NCI-H187 treated with DMSO at 0.1 percent for 48 hours (cell line): ENCODE measurements at places on chromosomes 3 and 15.

DNA sequence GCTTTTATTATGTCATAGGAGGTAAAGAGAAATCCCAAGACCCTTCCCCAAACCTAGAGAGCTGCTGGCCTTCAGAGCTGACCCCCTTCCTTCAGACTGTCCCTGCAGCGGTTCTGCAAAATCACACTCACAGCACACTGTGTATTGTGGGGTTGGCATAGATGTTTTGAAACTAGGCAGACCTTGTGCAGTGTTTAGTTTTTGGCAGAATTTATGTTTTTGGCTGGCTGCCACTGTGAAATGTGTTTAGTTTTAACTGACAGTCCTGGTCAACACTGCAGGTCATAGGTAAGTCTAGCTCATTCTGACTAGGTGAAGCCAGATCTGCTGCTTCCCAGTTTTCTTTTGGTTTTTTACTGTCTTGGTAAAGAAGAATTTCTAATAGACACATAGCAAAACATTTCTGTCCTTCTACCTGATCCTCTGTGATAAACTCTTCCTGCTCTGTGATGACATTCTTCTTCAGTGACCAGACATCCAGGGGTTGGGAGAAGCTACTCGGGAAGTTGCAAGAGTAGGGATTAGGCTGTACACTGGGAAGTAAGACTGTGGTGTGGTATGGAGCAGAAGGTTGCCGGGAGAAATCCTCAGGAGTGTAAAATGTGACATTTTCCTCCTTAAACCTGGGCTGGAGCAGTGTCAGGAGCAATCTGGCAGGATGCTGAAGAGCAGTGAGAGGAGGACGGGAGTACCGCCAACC, 209.6 kb upstream of the MCTP2 start:
- no peak for DNase-seq

GRCh38 chr3:196440696-196441095, 8.5 kb upstream of the UBXN7 start:
- DNase-seq, result no peak

DNA sequence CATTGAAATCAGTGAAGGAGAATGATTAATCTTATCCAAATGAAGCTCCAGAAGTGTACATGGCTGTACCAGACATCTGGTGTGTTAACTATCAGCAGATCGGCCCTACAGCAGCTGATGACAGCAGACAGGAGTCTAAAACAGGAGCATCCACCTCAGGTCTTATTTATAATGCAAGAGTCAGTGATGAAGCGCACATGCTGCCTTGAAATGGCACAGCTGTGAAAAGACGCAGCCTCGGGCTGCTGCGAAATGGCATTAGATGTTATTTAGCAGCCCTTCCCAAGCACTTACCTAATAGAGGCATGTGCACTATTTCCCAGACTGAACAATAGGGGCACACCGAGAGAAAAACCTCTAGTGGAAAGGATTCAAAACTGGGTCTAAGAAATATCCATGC, 472.3 kb upstream of the CBLB start:
- no peak for DNase-seq

DNA sequence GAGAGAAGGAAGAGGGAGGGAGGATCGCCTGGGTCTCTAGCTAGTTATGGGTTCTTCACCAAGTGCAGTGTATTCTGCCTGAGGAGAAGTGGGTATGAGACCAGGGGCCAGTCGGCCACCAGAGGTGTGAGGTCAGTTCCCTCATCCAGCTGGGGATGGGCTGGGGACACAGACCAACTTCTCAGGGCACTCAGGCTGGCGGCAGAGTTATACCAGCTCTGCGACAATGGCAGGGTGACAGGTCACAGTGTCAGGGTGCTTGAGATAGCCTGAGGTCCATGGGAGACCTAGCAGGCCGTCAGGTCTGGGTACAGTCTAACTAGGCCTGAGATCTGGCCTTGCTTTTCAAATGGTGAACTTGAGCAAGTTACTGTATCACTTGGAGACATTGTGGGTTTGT, 31.4 kb upstream of the PLXNA1 start:
- no peak for DNase-seq

GRCh38 chr15:69025320-69025719, 10.8 kb downstream of the NOX5 start:
- no peak for DNase-seq

DNA sequence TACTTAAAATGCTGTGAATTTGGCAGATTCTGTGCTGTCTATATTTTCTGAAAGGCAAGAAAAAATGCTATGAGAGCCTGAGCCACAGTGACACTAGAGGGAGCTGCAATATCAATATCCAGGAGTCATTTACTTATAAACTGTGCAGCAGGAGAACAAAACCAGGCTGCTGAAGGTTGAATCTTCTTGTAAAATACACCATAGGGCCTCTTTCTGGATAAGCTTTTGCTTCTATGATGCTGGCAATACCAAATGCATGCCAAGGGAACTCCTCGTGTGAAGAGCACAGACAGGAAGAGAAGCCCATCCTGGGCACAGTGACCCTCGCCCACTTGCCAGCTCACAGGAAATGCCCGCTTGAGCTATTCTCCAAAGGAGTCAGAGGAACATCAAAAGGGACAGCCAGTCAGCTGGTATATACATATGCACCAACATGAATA, 48.0 kb upstream of the TSPAN3 start:
- no peak for DNase-seq

GRCh38 chr15:53831907-53832770, 72.7 kb upstream of the WDR72 start:
- no peak for DNase-seq

- no peak for DNase-seq
Observed at GRCh38 chr3:25910997-25911396, 121.1 kb downstream of the OXSM start.

- DNase-seq, result no peak
Observed at GRCh38 chr3:178435575-178435974, 100.7 kb upstream of the KCNMB2 start.

GRCh38 chr3:10700821-10701220, 115.2 kb upstream of the SLC6A11 start:
- no peak for DNase-seq

DNA sequence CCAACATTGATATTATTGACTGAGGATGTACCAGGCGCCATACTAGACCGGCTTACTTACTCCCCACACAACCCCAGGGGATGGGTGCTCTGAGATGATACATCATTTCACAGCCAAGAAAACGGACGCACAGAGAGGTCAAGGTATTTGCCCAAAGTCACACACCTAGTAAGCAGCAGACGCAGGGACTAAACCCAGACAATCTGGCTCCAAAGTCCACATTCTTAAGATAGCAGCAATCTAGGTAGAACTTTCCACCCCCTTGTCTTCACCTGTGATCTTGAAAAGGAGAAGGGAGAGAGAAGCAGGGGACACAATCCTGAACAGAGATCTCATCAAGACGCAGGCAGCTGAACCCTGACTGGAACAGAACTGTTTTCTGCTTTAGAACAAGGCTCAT, 200.6 kb downstream of the XXYLT1 start:
- DNase-seq, result no peak

- no peak for DNase-seq
Observed at GRCh38 chr15:64224511-64224910, 61.7 kb upstream of the PPIB start.

- no peak for DNase-seq
Observed at GRCh38 chr3:88434001-88434400, 284.2 kb downstream of the C3orf38 start.

DNA sequence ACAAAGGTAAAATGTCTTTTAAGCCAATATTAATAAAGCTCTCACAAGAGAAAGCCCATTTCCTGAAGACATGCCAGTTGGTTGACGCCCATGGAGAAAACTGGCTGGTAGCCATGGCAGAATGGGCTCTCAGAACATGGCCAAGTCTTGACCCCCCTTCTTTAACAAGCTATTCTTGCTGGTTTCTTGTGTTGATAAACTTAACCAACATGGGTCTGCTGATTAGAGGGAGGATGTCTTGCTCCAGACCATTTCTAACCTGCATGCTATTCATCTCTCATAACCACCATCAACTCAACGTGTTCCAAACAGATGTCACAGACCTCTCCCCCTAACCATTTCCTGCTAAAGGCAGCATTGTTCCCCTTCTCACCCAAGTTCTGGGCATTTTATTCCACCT, 25.7 kb downstream of the NTRK3 start:
- DNase-seq, result no peak

GRCh38 chr15:50576166-50576565, 29.7 kb upstream of the USP50 start:
- no peak for DNase-seq

- DNase-seq, result no peak
Observed at GRCh38 chr15:83158393-83158792, 49.2 kb downstream of the HDGFL3 start.

- DNase-seq, result no peak
Observed at GRCh38 chr3:112776836-112777235, 69.8 kb downstream of the CD200R1L start.

- DNase-seq, result no peak
Observed at GRCh38 chr3:165835431-165835830, 1.8 kb downstream of the BCHE start.

GRCh38 chr3:109563149-109563548, 225.8 kb upstream of the DPPA4 start:
- no peak for DNase-seq

DNA sequence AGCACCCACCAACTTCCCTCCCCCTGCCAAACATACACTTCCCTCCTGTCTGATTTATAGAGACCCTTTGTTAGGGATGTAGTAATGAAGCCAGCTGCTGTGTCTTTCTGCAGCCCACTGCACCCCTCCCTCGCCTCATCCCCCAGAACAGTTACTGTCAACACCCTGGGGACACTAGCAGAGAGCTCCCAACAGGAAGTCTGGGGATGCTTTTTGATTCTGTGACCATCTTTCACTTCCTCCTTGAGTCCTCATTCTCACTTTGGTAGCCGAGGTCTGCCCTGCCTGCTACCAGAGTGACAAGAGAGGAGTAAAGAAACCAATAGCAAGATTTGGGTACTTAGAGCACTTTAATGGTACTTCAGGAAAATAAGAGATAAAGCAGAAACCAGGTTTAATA, 201.6 kb downstream of the SATB1 start:
- no peak for DNase-seq
